ENCODE measurements at places on chromosomes 1 and 21.

DNA sequence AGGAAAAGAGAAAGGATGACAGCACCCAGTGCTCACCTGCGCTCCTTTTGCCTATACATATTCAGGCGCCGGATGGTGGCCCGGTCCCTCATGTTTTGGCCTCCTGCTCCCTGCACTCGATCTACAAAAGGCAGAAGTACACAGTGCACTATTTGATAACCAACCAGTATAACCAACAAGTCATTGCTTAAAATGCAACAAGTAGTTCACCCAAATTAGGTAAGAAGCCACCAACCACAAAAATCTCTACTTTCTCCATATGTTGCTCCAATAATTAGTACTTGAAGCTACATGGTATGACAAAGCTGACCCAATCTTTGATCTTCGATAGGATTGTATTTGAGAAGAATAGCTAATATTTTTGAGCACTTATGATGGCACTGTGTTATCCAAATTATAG, 2.0 kb downstream of the GNL2 start:
- DNase-seq, result no peak

GRCh38 chr1:48616710-48617109, 144.7 kb upstream of the SPATA6 start:
- no peak for DNase-seq

GRCh38 chr21:16420031-16420724, 690.4 kb downstream of the USP25 start:
- no peak for DNase-seq

DNA sequence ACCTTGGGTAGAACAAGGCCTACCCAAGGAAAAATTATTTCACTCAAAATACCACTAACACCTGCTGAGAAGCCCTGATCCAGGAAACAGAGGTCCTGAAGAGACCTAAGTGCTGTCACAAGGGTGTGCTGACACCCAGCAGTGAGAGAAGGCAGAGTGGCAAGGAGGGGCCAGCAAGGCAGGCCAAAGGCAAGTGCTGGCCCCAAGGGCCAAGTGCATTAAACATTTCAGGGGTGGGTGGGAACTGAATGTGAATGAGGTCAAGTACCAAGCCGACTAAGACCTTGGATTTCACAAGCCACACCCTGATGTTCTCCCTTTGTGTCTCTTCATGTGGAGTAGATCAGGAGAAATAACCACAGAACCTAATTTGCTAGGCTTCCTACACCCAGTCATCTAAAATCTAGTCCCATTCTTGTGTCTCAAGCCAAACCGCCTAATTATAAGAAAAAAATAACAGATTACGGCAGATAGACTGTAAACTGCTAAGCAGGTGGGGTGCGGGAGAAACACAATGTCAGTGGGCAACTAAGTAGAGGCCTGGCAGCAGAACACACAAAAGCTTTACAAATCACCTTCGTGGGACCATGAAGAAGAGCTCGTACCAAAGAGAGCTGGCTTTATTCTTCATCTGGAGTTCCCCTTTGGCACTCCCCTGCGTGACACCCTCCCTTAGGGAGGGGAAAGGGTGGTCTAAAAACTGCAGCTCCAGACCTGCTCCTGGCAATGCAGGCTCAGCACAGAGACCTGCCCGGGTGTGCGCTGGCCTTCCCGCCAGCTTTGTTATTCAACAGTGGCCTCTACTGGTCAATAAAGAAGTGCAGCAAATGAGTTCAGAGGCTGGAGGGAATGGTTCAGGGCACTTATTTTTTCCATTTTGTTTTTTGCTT, 8.7 kb downstream of the UBE2G2 start:
- peak; percentile 78 for DNase-seq

DNA sequence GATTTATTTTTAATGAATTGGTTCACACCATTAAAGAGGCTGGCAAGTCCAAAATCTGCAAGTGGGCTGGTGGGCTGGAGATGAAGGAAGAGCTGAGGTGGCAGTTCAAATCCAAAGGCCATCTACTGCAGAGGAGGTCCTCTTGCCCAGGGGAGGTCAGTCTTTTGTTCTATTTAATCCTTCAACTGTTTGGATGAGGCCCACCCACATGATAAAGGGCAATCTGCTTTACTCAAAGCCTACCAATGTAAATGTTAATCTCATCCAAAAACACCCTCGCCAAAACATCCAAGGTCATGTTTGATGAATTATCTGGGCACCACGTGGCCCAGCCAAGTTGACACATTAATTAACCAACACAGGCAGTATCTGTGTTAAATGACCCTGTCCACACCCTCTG, 99.0 kb downstream of the RRAGC start:
- no peak for DNase-seq

GRCh38 chr1:26321315-26322041, 3.7 kb downstream of the CD52 start:
- peak; percentile 94 for DNase-seq

DNA sequence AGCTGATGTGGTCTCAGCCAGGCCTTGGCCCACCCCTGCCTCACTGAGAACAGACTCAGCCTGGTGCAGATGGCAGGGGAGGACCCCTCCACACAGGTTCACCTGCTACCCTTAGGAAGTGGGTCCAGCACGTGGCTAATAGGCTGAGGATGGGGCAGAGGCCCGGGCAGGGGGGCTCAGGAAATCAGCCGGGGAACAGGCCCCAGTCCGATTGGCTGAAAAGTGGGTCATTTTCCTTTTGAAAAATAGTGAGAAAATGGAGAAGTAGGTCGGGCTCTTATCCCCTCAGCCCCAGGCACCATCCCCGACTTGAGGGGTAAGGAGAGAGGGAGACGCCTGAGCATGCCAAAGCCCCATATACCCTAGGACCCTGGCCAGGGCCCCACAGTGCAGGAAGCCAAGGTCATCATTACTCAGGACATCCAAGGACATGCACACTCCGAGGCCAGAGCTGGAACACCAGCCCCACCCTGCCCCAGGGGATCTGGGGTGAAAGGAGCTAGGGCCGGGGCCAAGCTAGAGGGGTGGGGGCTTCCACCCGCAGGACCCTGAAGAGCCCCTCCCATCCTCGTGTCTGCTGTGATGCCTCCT, 11.0 kb downstream of the DLGAP3 start:
- no peak for DNase-seq

DNA sequence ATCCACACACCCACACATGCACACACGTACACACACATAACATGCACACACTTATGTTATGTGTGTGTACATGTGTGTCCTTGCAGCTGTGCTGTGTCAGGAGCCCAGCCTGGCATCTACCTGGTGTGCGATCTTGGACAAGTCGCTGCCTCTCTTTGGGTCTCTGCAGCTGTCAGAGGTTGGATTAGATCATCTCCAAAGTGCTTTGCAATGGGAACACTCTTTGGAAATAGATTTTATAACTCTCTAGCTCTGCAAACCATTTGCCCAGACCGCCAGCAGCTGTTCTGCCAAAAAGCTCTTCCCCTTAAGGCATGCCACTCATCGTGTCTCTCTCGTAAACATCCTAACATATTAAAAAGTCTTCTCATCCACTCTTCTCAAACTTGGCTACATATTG, 4.7 kb downstream of the PKP1 start:
- DNase-seq, result no peak

DNA sequence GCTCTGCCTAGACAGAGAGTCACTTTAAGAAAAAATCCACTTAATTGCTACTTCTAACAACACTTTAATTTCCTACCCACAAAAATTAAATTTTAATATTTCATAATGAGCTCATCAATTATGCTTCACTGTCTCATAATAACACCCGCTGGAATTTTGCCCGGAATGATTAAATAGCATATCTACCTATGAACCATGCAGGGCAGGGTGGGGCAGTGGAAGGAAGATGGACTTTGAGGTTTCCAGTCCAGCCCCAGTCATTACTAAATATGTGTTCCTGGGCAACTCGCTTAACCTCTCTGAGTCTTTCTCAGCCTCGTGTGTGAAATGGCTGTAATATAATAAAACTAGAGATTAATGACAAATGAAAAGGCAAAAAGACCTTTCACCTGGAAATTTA, 32.8 kb upstream of the SLC45A1 start:
- DNase-seq, result no peak

All from NAMALWA (cell line).